Natural killer cell (primary cell): ENCODE measurements at places on chromosomes 4 and X. TPM values are rescaled to one million over a fixed set of nuclear protein-coding genes. Genes with fewer than 3 reads are reported as not detected.

GRCh38 chr4:128220286-128221235 lies 67.1 kb downstream of the PGRMC2 start:
- peak; percentile 18 for DNase-seq

- no peak for DNase-seq
These were observed 55.9 kb upstream of the HGFAC start for GRCh38 chr4:3385711-3386420.

- no peak for DNase-seq
These were observed 26.8 kb downstream of the SH3KBP1 start for GRCh38 chrX:19860571-19860970.

- no peak for DNase-seq
These were observed 114.0 kb downstream of the FHIP1A start for GRCh38 chr4:151522866-151523519.

- DNase-seq = no peak
These were observed 13.4 kb upstream of the CHRNA9 start for GRCh38 chr4:40321574-40322275.

Gene CHRDL1
- total RNA-seq = not detected
